ENCODE measurements at places on chromosomes 12 and 14. TPM values are rescaled to one million over a fixed set of nuclear protein-coding genes. Genes with fewer than 3 reads are reported as not detected.

Gene KRT71
- not detected for polyA plus RNA-seq

Gene DDIT3
- polyA plus RNA-seq, result 127 TPM

Gene CRIP2
- 1.2 TPM for polyA plus RNA-seq

Gene SERPINA5
- not detected for polyA plus RNA-seq

Gene LTBP2
- polyA plus RNA-seq, result under 0.01 TPM

Gene ALDH2
- polyA plus RNA-seq, result 16.6 TPM

Gene MMP17
- polyA plus RNA-seq, result 21.2 TPM

Gene DCN
- polyA plus RNA-seq, result 0.67 TPM

Gene SLC6A13
- polyA plus RNA-seq, result not detected

DNA sequence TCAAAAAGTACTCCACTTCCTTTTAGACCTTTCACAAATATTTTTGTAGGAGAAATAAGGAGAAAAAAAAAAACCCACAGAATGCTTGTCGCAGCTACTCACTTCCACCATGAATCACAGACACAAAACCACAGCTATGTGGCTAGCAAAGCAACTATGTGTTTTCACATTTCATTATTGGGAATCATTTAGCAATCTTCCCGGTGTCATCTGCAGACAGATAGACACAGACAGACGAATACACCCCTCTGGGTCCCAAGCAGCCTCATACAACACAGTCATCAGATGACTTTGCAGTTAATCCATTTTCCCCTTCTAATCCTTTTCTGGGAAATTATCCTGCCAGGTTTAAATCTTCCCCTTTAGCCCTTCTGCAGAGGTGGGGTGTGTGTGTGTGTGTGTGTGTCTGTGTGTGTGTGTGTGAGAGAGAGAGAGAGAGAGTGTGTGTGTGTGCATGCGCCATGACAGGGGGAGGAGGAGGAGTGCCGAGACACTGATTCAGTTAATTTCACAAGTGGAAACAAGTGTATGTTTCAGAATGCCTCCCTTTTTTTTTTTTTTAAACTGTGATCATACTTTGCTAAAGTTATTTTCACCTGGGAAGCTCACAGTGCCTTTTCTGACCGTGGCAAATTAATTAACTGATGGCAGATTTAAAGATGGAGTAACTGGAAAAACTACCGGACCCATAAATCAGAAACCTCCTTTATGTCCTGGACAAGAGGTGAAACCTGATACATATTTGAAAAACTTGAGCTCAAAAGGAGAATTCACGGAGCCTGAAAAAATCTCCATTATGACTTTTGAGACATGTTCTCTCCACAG, 39.9 kb downstream of the LTBP2 start:
- no peak for DNase-seq

DNA sequence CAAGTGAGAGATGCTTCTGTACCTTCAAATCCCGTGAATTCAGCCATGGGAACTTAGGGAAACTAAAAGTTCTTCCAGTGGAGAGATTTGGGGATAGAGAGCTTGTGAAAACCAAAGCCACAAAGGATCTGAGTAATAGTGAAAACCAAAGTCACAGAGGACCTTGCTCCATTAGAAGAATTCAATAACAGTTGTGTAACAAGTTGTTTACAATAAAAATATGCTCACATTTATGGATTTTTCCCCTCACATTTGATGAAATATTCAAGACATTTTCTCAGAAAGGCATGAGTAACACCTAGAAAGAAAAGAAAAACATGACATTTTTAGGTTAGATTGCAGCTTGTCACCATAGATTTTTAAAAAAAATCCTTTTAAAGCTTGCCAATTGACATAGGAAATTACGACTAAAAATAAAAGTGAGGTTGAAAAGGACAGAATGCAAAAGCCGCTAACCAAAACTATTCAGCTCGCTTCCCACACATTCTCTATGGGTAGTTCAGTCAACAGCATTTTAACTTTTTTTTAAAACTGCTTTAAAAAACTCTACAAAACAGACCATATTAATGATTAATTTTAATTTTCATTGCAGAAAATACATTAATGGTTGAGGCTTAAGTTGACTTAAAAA, 113.2 kb downstream of the CAND1 start:
- no peak for DNase-seq

DNA sequence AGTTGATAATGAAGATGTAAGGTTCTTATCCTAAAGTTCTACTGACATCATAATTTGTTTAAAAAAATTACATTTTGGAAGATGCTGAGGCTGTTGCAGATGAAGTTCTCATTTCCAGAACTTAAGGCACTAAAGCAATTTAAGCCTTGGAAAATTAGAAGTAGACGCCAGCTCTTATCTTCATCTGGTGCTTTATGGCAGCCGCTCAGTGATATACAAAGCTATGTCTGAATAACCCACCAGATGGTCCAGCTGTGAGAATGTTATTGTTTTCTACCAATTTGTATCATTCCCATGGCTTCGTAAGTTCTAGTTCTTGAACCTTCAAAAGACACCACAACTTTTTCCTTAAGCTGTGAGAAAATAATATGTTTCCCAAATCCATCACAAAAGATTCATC, 212.1 kb upstream of the ARID2 start:
- DNase-seq, result no peak

DNA sequence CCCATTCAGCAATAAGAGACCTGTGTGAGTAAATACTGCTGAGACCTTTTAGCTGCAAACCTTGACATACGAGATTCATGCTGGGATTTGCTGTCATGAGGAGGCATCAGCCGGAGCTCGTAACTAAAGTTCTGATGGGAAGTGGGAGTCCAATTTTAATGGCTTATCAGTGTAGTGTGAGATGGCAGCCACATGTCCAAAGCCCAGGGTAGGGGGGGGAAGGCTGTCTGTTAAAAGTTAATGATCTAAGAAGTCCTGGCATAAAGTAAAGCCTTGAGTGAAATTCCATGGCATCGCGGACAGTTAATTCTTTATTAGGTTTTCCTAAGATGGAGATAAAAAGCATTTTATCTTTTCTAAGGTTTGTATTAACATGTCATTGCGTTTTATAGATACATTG, 240.0 kb downstream of the AACS start:
- DNase-seq, result no peak

DNA sequence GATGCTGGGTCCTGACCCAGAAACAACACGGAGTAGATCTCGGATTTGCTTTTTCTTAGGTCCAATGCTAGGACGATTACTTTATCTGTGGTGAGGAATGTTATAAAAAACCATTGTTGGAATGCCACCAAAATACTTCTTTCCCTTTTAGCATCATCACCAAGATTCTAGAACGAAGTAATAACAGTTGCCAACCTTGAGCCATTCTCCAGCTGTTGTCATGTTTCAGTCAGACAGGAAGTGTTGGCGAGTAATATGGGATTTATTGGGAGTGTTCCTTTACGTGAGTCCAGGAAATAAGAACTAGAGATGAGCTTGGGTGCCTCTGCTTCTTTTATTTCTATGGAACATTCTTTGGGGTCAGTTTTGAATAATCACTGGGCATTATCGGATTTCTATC, 892.9 kb downstream of the DIO2 start:
- DNase-seq, result no peak

DNA sequence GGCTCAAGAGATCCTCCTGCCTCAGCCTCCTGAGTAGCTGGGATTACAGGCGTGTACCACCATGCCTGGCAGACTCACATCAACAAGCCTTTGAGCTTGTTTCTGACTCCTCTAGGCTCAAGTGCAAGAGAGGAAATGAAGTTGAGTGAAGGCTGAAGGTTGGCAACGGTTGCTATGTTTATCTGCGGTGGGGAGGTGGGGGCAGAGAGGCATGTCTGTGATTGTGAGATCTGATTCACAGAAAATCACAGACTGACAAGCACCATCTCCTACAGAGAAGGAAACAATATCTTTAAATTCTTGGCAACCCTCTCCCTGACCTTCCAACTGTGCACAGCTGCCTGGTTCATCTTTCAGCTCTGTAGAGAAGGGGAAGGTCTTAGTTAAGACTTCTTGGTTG, 22.1 kb upstream of the NINJ2 start:
- no peak for DNase-seq

- no peak for DNase-seq
Measured at GRCh38 chr12:23687947-23688346, 261.5 kb downstream of the SOX5 start.

DNA sequence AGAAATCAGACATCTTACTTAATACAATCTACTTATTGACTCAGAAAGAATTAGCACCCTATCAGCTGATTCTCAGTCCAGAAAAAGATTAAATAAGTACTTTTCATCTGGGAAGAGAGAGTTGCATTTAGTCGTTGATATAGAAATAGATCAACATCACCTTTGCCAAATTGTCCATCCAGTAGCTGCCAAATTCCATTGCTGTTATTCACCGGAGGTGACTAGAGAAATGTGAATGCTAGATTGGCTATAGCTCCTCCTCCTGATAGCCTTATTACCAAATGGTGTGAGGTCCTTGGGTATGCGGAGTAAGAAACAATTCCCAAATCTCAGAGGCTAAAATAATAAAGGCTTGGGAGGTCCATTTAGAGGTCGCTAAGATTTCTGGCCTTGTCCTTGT, 723.3 kb upstream of the FLRT2 start:
- DNase-seq, result no peak

DNA sequence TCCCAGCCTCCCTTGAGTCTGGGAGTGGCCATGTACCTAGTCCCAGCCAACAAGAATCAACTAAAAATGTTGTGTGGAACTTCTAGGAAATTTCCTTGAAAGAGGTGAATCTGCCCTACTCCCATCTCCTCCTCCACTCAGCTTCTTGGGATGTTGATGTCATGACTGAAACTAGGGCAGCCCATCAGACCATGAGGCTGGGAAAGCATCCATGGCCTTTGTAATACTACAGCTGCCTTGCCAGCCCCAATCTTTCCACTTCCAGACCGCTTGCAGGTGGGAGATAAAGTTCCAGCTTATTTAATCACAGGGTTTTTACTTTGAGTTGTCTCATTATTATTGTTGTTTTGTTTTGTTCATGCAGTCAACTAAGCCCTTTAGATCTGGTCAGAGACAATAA, 170.3 kb upstream of the LMNTD1 start:
- no peak for DNase-seq

- DNase-seq, result no peak
Measured at GRCh38 chr12:7151532-7151931, 21.4 kb downstream of the CLSTN3 start.

DNA sequence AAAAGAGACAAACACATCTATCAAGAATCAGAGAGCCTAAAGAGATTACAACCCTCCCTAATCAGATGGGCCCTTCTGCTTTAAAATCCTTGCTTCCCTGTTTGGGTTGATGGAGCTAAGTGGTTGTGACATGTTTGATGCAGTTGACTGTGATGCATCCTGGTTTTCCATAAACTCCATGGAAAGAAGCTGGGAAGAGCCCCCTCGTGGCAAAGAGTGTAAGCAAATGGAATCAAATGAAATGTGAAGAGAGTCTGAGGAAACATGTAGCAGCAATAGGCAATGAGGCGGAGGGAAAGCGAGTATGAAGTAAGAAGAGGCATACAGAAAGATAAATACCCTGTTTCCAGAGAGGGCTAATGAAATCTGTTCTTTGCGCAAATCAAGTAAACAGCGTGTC, 70.4 kb upstream of the SLCO1C1 start:
- no peak for DNase-seq

DNA sequence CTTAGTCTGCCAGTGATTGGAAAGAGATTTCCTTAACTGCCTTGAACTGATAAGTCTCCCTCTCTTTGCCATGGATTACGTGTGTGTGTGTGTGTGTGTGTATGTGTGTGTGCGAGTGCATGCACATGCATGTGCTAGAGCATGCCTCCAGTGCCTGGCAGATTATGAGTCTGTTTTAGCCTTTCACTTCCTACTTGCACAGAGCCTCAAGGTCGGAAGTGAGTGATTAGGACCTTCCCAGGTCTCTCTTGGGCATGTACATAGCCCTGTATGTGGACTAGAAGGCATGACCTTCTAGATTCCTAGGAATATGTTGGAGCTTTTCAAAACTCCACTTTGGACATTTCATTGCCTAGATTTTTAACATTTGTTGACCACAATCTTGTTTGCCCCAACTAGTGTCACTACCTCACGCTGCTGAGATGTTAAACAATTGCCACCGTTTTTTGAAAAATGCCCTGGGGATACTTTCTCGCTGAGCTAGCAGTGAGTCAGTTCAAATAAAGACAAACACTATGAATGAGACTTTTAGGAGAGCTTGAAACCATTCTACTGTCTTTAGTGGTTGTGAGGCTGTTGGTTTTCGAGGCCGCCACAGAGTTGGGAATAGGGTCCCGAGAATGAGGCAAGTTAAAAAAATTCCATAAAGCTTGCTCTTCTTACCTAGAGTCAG, 28.2 kb downstream of the KIAA0586 start:
- no peak for DNase-seq

GRCh38 chr14:89367779-89368120, 49.3 kb downstream of the FOXN3 start:
- DNase-seq, result no peak

DNA sequence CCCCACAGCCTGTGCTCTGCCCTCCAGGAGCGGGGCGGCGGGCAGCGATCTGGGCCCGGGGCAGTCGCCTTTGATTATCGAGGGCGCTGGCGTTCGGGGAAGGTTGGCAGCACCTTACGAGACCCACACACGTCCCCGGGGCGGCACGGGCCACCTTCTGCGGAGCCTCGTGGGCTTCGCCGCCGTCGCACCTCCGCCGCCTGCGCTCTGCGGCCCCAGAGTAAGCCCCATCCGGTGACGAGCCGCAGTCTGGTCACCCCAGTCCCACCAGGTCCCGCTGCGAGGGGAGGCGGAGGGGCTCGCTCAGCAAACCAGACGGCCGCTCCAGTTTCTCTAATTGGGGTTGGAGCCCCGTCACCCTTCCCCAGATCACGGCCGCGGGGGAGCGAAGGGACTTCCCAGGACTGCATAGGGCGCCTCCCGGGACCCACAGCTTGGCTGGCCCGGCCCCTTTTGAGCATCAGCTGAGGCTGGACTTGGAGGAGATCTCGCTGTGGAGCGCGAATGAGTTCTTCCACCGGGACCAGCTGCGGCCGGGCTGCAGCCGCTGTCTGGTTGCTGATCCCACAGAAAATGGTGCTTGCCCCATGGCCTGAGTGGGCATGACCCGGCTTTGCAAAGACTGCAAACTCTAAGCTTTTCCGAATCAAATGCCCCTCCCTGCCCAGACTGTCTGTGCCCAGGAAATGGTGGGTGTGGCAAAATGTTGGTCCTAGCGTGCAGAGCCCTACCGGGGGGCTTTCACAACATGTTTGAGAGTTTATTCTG, 560 bp downstream of the LGALS3 start:
- peak; percentile 18 for DNase-seq

GRCh38 chr12:52175371-52176350, 16.2 kb downstream of the KRT80 start:
- no peak for DNase-seq

DNA sequence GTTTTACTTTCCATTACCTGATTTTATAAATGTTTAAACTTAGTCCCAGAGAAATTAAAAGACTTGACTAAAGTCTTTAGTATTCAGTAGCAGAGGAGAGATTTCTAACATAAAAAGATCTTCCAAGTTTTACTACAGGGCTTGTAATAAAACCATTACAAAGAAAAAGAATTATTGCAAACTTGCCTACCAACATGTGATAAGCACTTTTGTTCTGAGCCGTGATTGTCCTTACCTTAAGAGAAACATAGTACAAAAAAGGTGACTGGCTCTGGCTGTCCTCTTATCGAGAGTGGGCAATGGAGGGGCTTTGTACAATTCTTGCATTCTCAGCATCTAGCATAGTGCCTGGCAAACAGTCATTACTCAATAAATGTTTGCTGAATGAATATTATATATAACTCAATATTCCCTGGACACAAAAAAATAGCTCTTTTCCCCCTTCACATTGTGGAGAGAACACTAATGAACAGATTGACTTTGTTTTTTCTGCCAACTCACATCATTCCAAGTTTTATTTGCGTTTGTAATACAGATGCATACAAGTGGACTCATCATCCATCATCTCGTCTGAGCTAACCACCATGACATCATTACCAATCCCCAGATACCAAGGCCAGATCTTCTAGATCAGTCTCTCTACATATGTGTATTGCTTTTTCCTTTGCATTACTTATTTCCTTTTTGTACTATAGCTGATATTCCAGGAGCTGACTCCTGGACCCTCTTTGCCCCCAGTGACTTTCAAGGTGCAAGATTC, 192.8 kb upstream of the EEA1 start:
- no peak for DNase-seq
